ENCODE measurements at places on chromosomes 5 and 9. TPM values are rescaled to one million over a fixed set of nuclear protein-coding genes. Genes with fewer than 3 reads are reported as not detected.

GRCh38 chr5:138789771-138790242 is 36.6 kb downstream of the CTNNA1 start:
- peak; percentile 26 for DNase-seq
- no peak overlapping the region for H3K4me3 ChIP-seq
- no peaks in the 10 kb centered on the region for H3K27me3 ChIP-seq
- no peaks in the 10 kb centered on the region for H3K36me3 ChIP-seq

DNA sequence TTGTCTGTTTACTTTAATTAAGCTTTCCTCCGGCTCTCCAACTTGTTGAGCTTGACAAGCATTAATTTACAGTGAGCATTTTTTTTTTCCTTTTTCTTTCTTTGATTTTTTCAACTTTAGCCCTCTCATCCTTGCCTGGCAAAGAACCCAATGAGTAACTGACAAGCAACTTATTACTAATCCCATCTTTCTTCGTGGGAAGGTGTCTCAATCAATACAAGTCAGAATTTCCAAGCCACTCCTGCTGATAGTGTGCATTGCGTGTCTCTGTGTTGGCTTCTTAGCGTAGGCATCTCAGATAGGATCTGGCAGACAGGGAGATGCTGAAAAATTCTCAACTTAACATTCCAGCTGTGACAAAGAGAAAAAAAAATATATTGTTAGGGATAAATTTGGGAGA is 527.7 kb upstream of the WWC1 start:
- DNase-seq, result no peak
- no peak overlapping the region for H3K27ac ChIP-seq
- H3K4me1 ChIP-seq, result no peaks in the 10 kb centered on the region
- H3K36me3 ChIP-seq, result no peaks in the 10 kb centered on the region
- no peak overlapping the region for H3K4me3 ChIP-seq

- no peaks in the 10 kb centered on the region for H3K4me1 ChIP-seq
- DNase-seq, result no peak
- H3K27me3 ChIP-seq, result no peaks in the 10 kb centered on the region
- H3K27ac ChIP-seq, result no peak overlapping the region
These were observed 11.1 kb upstream of the GARNL3 start for GRCh38 chr9:127253446-127253845.

The CMYA5 gene
- polyA plus RNA-seq, result 0.07 TPM

GRCh38 chr5:111394586-111394985 is 117.7 kb downstream of the STARD4 start:
- no peak overlapping the region for H3K4me3 ChIP-seq
- no peak overlapping the region for H3K27ac ChIP-seq
- H3K36me3 ChIP-seq, result peaks cover 4% of the 10 kb centered on the region
- no peaks in the 10 kb centered on the region for H3K4me1 ChIP-seq

The GPX8 gene
- not detected for polyA plus RNA-seq

The SAXO1 gene
- polyA plus RNA-seq, result 0.09 TPM

GRCh38 chr9:132169672-132170392 is 8.0 kb downstream of the NTNG2 start:
- peaks cover 5% of the 10 kb centered on the region for H3K27me3 ChIP-seq
- H3K4me1 ChIP-seq, result no peaks in the 10 kb centered on the region

- H3K4me3 ChIP-seq, result no peak overlapping the region
- H3K27ac ChIP-seq, result no peak overlapping the region
- no peaks in the 10 kb centered on the region for H3K27me3 ChIP-seq
- no peaks in the 10 kb centered on the region for H3K4me1 ChIP-seq
These were observed 37.1 kb upstream of the PPP1R2B start for GRCh38 chr5:156812959-156813358.

DNA sequence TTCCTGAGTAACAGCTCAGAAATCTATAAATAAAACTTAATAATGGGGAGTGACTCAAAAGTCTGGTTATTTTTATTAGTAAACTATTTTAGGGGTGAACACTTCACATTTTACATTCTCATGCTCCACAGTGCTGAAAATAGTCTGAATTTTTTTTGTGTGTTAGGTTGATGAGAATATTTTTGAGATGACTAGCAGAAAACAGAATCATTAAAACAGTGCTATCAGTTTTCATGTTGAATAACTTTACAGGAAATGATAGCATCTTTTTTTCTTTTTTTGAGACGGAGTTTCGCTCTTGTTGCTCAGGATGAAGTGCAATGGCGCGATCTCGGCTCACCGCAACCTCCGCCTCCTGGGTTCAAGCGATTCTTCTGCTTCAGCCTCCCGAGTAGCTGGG is 60.3 kb downstream of the TMC1 start:
- H3K4me3 ChIP-seq, result no peak overlapping the region
- H3K27ac ChIP-seq, result no peak overlapping the region
- H3K27me3 ChIP-seq, result no peaks in the 10 kb centered on the region
- H3K4me1 ChIP-seq, result peaks cover 8% of the 10 kb centered on the region
- DNase-seq, result no peak
- H3K36me3 ChIP-seq, result no peaks in the 10 kb centered on the region

DNA sequence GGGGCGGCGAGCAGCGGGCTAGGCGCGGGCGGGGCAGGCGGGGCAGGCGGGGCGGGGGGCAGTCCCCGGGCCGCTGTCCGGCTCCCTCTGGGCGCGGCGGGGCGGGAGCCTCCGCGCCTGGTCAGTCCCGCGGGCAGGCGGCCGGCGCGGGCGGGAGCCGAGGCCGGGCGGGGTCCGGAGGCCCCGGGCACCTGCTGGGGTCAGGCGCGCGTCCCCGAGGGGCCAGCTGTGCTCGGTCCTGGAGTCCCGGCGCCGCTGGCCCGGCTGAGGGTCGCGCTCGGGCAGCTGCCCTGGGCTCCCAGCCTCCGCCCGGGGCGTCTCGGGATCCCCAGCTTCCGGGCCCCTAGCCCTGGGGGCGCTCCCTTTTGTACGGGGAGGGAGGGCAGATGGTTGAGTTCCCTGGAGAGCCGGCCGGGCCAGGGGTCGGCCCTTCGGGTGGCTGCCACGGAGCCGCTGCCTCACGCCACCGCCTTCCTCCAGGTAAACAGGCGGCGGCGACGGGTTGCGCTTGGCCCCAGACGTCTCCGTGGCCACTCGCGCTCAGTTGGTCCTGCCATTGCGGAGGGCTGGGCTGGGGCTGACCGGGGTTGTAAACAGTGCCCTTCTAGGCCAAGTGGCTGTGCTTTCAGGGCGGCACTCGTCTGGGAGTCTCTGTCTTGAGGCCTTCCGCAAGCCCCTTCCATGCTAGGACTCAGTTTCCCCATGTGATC is 473 bp downstream of the ZBTB34 start:
- H3K27me3 ChIP-seq, result no peaks in the 10 kb centered on the region
- no peak for DNase-seq
- peak overlapping the region; percentile 63 for H3K4me3 ChIP-seq
- peak overlapping the region; percentile 48 for H3K27ac ChIP-seq
- H3K36me3 ChIP-seq, result no peaks in the 10 kb centered on the region

- no peak for DNase-seq
- no peaks in the 10 kb centered on the region for H3K27me3 ChIP-seq
- H3K4me1 ChIP-seq, result no peaks in the 10 kb centered on the region
- no peaks in the 10 kb centered on the region for H3K36me3 ChIP-seq
- H3K4me3 ChIP-seq, result no peak overlapping the region
These were observed 134.5 kb downstream of the C9orf152 start for GRCh38 chr9:110073356-110073905.

- no peak overlapping the region for H3K27ac ChIP-seq
- no peaks in the 10 kb centered on the region for H3K4me1 ChIP-seq
- DNase-seq, result no peak
- H3K4me3 ChIP-seq, result no peak overlapping the region
- no peaks in the 10 kb centered on the region for H3K27me3 ChIP-seq
These were observed 2.8 kb downstream of the CDH10 start for GRCh38 chr5:24642022-24642421.

DNA sequence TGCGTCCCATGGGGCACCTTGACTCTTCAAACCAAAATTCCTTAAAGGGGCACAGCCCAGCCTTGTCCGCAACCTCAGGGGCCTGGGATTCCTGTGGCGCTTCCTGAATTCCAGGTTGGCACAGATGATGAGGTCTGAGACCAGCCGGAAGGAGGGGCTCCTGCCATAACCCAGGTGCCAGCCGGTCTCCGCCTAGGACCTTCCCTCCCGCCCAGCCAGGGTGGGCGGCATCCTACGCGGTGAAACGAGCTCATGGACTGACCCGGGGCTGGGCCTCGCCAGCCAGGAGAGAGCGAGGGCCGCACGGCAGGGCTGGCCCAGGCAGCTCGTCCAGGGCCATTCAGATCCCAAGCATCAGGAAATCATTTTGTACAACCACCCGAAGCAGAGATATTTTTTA is 23.0 kb downstream of the AMBP start:
- no peak overlapping the region for H3K4me3 ChIP-seq
- no peaks in the 10 kb centered on the region for H3K27me3 ChIP-seq
- DNase-seq, result no peak

DNA sequence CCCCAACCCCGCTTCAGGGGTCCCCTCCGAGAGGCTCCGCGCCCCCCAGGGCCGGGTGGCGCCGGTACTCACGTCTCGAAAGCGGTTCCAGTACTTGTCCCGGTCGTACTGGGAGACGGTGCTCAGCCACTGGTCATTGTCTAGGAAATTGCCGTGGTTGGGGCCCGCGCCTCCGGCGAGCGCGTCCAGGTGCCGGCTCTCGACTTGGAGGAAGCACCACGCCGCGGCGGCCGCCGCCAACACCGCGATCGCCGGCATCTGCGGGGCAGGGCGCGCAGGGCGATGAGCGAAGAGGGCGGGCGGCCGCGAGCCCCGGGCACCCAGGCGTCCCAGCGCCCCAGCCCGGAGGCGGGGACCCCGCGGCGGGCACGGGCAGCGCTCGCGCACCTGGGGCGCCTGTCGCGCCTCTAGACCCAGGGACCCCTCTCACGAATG is 808 bp downstream of the SPOCK1 start:
- no peaks in the 10 kb centered on the region for H3K36me3 ChIP-seq
- no peaks in the 10 kb centered on the region for H3K4me1 ChIP-seq
- DNase-seq, result no peak
- H3K4me3 ChIP-seq, result no peak overlapping the region

The CHSY3 gene
- polyA plus RNA-seq, result not detected

The DNM1 gene
- polyA plus RNA-seq, result not detected

GRCh38 chr9:100074989-100075388 is 23.8 kb downstream of the ERP44 start:
- no peaks in the 10 kb centered on the region for H3K27me3 ChIP-seq
- H3K4me3 ChIP-seq, result no peak overlapping the region
- H3K27ac ChIP-seq, result no peak overlapping the region
- H3K4me1 ChIP-seq, result peaks cover 4% of the 10 kb centered on the region
- no peaks in the 10 kb centered on the region for H3K36me3 ChIP-seq

The SREK1 gene
- 26.0 TPM for polyA plus RNA-seq

- no peak overlapping the region for H3K4me3 ChIP-seq
- no peak overlapping the region for H3K27ac ChIP-seq
- H3K27me3 ChIP-seq, result no peaks in the 10 kb centered on the region
- H3K36me3 ChIP-seq, result no peaks in the 10 kb centered on the region
- no peak for DNase-seq
These were observed 353.4 kb upstream of the SLC30A5 start for GRCh38 chr5:68740226-68740910.

DNA sequence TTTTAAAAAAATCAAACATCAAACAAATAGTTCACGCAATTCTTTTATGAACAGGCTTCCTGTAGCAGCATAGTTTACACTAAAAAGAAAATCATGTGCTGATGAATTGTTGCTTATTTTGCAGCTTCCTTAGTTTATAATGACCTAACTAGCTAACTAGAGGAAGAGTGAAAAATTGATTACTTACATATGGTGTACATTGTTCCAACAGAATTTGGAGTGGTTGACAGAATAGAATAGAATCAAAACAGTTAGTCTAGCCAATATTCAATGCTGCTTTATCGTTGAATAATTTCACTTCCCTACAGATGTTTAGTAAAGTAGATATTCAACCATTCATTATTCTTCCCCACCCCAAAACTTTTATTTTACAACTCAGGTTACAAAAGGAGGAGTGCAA is 4.2 kb downstream of the NMUR2 start:
- H3K4me1 ChIP-seq, result no peaks in the 10 kb centered on the region
- H3K27me3 ChIP-seq, result no peaks in the 10 kb centered on the region
- H3K36me3 ChIP-seq, result no peaks in the 10 kb centered on the region
- H3K27ac ChIP-seq, result no peak overlapping the region

- peaks cover 30% of the 10 kb centered on the region for H3K4me1 ChIP-seq
- no peak overlapping the region for H3K4me3 ChIP-seq
- H3K36me3 ChIP-seq, result no peaks in the 10 kb centered on the region
- no peak overlapping the region for H3K27ac ChIP-seq
These were observed 125.3 kb downstream of the ST8SIA4 start for GRCh38 chr5:100777680-100778300.

- no peak for DNase-seq
- H3K4me3 ChIP-seq, result no peak overlapping the region
- H3K27me3 ChIP-seq, result no peaks in the 10 kb centered on the region
These were observed 69.6 kb upstream of the PRRC1 start for GRCh38 chr5:127447827-127448226.

DNA sequence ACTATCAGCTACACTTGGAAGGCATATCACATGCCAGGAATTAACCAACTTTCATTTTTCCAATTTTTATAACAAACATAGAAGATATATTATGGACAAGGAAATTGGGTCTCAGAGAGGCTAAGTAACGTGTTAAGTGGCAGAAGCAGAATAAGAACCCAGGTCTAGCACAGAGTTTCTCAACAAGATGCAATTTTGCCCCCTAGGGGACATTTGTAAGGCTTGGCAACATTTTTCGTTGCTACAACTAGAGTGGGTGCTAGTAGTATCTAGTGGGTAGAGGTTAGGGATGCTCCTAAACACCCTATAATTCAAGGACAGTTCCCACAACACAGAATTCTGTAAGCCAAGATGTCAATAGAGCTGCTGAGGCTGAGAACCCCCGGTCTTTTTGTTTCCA is 180.6 kb downstream of the SNCAIP start:
- H3K4me3 ChIP-seq, result no peak overlapping the region
- no peaks in the 10 kb centered on the region for H3K36me3 ChIP-seq
- no peak overlapping the region for H3K27ac ChIP-seq
- no peak for DNase-seq
- H3K4me1 ChIP-seq, result no peaks in the 10 kb centered on the region
- no peaks in the 10 kb centered on the region for H3K27me3 ChIP-seq

The HNRNPA0 gene
- polyA plus RNA-seq, result 19.3 TPM

The BTNL9 gene
- polyA plus RNA-seq, result not detected

GRCh38 chr9:103364753-103365152 is 369.6 kb downstream of the CYLC2 start:
- H3K36me3 ChIP-seq, result no peaks in the 10 kb centered on the region
- H3K4me3 ChIP-seq, result no peak overlapping the region
- no peak overlapping the region for H3K27ac ChIP-seq
- no peaks in the 10 kb centered on the region for H3K27me3 ChIP-seq

- H3K4me1 ChIP-seq, result no peaks in the 10 kb centered on the region
- no peaks in the 10 kb centered on the region for H3K36me3 ChIP-seq
- no peaks in the 10 kb centered on the region for H3K27me3 ChIP-seq
- no peak for DNase-seq
- H3K27ac ChIP-seq, result no peak overlapping the region
- no peak overlapping the region for H3K4me3 ChIP-seq
These were observed 46.8 kb upstream of the FCN1 start for GRCh38 chr9:134964271-134965055.

Measured in CD4-positive, alpha-beta memory T cell (primary cell).